Type B pancreatic cell (in vitro differentiated cells): ENCODE measurements at places on chromosomes 5 and 9. TPM values are rescaled to one million over a fixed set of nuclear protein-coding genes. Genes with fewer than 3 reads are reported as not detected.
A peak's percentile ranks its signal among the peaks of the same experiment; 100 is the strongest.

DNA sequence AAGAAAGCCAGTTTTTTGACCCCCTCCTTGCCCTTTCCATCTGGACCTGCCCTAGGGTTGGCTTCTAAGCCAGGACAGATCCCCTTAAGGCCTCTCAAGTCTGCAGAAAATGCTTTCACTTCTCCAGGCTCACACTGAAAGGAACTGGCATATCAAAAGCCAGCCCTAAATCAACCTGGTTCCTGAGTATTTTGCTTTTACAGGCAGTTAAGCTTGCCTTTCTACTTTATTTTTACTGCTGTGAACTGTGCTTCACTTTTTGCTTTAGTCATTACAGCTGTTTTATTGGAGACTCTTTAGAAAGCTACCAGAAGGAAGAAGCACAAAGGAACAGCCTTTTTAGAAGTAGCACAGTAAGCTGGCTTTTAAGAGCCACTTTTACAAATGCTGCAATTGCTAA, 5.0 kb downstream of the TARS1 start:
- H3K4me3 ChIP-seq: no peak overlapping the region
- H3K36me3 ChIP-seq: peaks cover 39% of the 10 kb centered on the region
- no peak overlapping the region for H3K27ac ChIP-seq
- peaks cover 26% of the 10 kb centered on the region for H3K4me1 ChIP-seq
- H3K27me3 ChIP-seq: no peaks in the 10 kb centered on the region
- DNase-seq: no peak

DNA sequence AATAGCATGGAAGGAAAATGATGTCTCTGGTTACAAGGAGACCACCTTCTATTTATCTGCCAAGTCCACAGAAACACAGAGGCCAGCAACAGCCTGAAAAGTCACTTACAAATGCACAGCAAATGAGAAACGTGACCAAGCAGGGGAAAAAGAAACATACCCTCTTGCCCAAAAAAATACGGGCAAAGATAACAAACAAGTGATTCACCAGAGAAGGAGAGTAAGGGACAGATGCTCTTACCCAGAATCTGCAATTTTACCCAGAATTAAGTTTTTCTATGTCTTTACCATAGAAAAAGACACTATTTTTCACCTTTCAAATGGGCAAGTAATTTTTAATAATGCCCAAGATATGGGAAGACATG, 28.1 kb downstream of the CAMSAP1 start:
- H3K4me3 ChIP-seq: no peak overlapping the region
- H3K36me3 ChIP-seq: peaks cover 11% of the 10 kb centered on the region
- no peak overlapping the region for H3K27ac ChIP-seq
- no peak for DNase-seq

- no peak overlapping the region for H3K4me3 ChIP-seq
- H3K36me3 ChIP-seq: no peaks in the 10 kb centered on the region
- no peak for DNase-seq
- no peak overlapping the region for H3K27ac ChIP-seq
- H3K27me3 ChIP-seq: no peaks in the 10 kb centered on the region
Measured at GRCh38 chr5:39755452-39755851, 330.7 kb upstream of the DAB2 start.

WDR38 gene
- total RNA-seq: 0.75 TPM in 1 of 2 replicates, not detected in the other

GRCh38 chr5:32814141-32814540, 103.0 kb downstream of the NPR3 start:
- no peaks in the 10 kb centered on the region for H3K4me1 ChIP-seq
- H3K4me3 ChIP-seq: no peak overlapping the region
- no peak overlapping the region for H3K27ac ChIP-seq
- no peak for DNase-seq
- H3K36me3 ChIP-seq: no peaks in the 10 kb centered on the region

DNA sequence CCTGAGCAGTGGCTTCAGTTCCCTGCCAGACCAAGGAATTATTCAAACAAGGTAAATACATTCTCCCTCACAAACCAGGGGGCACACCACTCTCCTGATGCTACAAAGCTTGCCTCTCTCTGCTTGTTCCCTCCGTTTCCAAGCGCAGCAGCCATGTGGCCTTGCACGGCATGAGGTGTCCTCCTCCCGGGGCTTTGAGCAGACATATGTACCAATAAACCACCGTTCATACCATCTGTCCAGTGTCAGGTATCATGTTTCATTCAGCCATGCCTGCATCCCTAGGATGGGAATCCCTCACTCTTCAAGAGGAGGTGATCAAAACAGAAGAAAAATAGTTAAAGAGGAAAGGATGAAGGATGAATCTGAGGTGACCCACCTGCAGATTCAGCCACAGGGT, 282.7 kb downstream of the ENC1 start:
- no peak overlapping the region for H3K27ac ChIP-seq
- no peaks in the 10 kb centered on the region for H3K36me3 ChIP-seq
- no peak overlapping the region for H3K4me3 ChIP-seq
- H3K27me3 ChIP-seq: no peaks in the 10 kb centered on the region
- DNase-seq: no peak
- H3K4me1 ChIP-seq: peaks cover 10% of the 10 kb centered on the region

DNA sequence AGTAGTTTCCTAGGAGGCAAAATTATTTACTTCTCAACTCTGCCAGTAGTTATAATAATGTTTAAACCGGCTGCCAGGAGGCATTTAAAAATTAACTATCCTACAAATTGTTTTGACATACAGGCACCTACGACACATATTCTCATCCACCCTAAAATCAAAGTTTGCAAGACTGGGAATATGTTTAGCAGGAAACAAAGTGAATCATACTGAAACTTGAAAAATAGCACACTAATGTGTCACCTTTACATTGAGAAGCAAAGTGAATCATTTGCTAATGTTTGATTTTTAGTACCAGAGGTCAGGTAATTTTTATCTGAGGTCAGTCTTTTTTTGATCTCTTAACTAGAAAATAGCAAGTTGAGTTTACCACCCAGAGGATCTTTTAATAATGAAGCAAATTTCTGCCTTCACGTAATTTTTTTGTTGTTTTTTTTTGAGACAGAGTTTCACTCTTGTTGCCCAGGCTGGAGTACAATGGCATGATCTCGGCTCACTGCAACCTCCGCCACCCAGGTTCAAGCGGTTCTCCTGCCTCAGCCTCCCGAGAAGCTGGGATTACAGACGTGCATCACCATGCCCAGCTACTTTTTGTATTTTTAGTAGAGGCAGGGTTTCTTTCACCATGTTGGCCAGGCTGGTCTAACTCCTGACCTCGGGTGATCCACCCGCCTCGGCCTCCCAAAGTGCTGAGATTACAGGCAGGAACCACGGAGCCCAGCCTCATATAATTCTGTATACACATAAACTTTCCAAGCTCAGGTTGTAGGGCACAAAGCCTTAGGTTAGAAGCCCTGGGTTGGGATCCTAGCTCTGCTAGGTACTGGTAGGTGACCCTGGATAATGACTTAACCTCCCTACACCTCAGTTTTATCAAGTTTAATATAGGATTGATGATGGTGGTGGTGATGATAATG, 124.3 kb downstream of the UGCG start:
- peaks cover 4% of the 10 kb centered on the region for H3K4me1 ChIP-seq
- no peaks in the 10 kb centered on the region for H3K27me3 ChIP-seq
- H3K27ac ChIP-seq: peak overlapping the region; percentile 71
- H3K4me3 ChIP-seq: no peak overlapping the region
- no peak for DNase-seq
- H3K36me3 ChIP-seq: no peaks in the 10 kb centered on the region

GRCh38 chr5:2722901-2723300, 28.6 kb downstream of the IRX2 start:
- H3K27me3 ChIP-seq: peaks cover 10% of the 10 kb centered on the region
- DNase-seq: no peak
- no peak overlapping the region for H3K27ac ChIP-seq
- peaks cover 4% of the 10 kb centered on the region for H3K4me1 ChIP-seq

FOXD4L4 gene
- 0.51 TPM in 1 of 2 replicates, not detected in the other for total RNA-seq

- no peaks in the 10 kb centered on the region for H3K36me3 ChIP-seq
- no peak for DNase-seq
- peaks cover 4% of the 10 kb centered on the region for H3K27me3 ChIP-seq
Measured at GRCh38 chr5:78293851-78294247, 649 bp downstream of the AP3B1 start.

ERP44 gene
- 21.2 and 23.1 TPM in 2 replicates for total RNA-seq

GRCh38 chr9:127970401-127971313, 10.1 kb downstream of the EEIG1 start:
- peak overlapping the region; percentile 75 for H3K4me3 ChIP-seq
- no peaks in the 10 kb centered on the region for H3K27me3 ChIP-seq
- H3K4me1 ChIP-seq: peaks cover 69% of the 10 kb centered on the region

SUSD3 gene
- 1.5 and 3.8 TPM in 2 replicates for total RNA-seq

FAM169A gene
- total RNA-seq: 14.5 and 25.4 TPM in 2 replicates

GRCh38 chr5:122959740-122960445, 76.6 kb downstream of the PPIC start:
- no peak overlapping the region for H3K27ac ChIP-seq
- no peaks in the 10 kb centered on the region for H3K27me3 ChIP-seq
- no peak overlapping the region for H3K4me3 ChIP-seq
- H3K4me1 ChIP-seq: peaks cover 8% of the 10 kb centered on the region
- DNase-seq: no peak
- H3K36me3 ChIP-seq: peaks cover 9% of the 10 kb centered on the region

CER1 gene
- 0.38 and 0.99 TPM in 2 replicates for total RNA-seq

SV2C gene
- 0.64 and 6.9 TPM in 2 replicates for total RNA-seq

DNA sequence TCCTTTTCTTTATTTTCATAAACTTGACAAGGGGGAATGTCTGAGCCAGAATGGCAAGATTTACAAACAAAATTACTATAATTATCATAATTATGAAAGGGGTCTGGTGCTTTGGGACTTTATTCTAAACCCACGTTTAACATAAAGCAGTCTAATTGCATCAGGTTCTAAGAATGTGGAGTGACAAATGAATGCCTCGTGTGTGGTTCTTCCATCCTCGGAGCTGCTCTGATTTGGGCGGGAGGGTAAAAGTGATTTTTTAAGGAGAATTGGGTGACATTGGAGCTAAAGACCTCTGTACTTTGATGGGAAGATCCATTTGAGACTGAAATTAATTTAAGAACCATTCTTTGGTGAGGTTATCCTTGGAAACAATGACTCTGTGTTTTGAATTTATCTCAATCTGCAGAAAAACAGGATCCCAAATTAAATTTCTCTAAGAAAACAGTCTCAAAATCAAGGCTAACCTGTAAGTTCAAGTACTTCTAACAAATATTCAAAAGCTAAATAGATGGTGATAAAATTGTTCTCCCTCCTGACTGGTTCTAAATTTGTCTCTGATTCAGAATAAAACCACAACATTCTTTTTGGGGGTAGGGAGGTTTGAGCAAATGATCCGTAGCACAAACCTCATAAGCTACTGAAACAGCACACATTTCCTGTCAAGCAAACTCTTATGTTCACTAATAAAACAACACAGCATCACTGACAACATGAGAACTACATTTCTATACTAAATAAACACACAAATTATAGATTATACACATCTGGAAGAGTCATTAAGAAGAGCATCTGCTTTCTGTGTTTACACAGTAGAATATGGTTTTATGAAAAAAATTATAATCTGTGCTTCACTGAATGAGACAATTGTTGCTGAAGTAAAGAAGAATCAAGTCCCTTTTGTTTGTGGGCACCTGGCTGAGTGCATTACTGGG, 85.5 kb downstream of the DCP2 start:
- peaks cover 37% of the 10 kb centered on the region for H3K4me1 ChIP-seq
- no peaks in the 10 kb centered on the region for H3K27me3 ChIP-seq
- peak overlapping the region; percentile 30 for H3K4me3 ChIP-seq
- DNase-seq: no peak
- peak overlapping the region; percentile 57 for H3K27ac ChIP-seq

NKD2 gene
- total RNA-seq: 23.3 and 24.3 TPM in 2 replicates

ACSL6 gene
- total RNA-seq: 0.97 and 2.8 TPM in 2 replicates

SLC46A2 gene
- total RNA-seq: 0.14 TPM in 1 of 2 replicates, not detected in the other

- H3K4me3 ChIP-seq: no peak overlapping the region
- DNase-seq: no peak
- no peaks in the 10 kb centered on the region for H3K27me3 ChIP-seq
Measured at GRCh38 chr9:87234854-87235253, 262.8 kb upstream of the DAPK1 start.

GRCh38 chr5:132500931-132501628, 10.5 kb upstream of the IRF1 start:
- peak overlapping the region; percentile 80 for H3K27ac ChIP-seq
- DNase-seq: peak; percentile 72
- H3K4me1 ChIP-seq: no peaks in the 10 kb centered on the region
- H3K4me3 ChIP-seq: no peak overlapping the region

- peaks cover 22% of the 10 kb centered on the region for H3K4me1 ChIP-seq
- H3K27ac ChIP-seq: peak overlapping the region; percentile 57
- H3K36me3 ChIP-seq: no peaks in the 10 kb centered on the region
Measured at GRCh38 chr9:126528111-126528510, 85.6 kb upstream of the LMX1B start.

LRRTM2 gene
- total RNA-seq: 4.6 TPM in 1 of 2 replicates, not detected in the other

GRCh38 chr5:78953092-78953800, 31.9 kb downstream of the ARSB start:
- H3K36me3 ChIP-seq: peaks cover 12% of the 10 kb centered on the region
- no peaks in the 10 kb centered on the region for H3K27me3 ChIP-seq
- DNase-seq: no peak

- peaks cover 8% of the 10 kb centered on the region for H3K4me1 ChIP-seq
- no peak overlapping the region for H3K4me3 ChIP-seq
- H3K27me3 ChIP-seq: no peaks in the 10 kb centered on the region
Measured at GRCh38 chr5:65121880-65122436, 353.2 kb downstream of the CWC27 start.

DNA sequence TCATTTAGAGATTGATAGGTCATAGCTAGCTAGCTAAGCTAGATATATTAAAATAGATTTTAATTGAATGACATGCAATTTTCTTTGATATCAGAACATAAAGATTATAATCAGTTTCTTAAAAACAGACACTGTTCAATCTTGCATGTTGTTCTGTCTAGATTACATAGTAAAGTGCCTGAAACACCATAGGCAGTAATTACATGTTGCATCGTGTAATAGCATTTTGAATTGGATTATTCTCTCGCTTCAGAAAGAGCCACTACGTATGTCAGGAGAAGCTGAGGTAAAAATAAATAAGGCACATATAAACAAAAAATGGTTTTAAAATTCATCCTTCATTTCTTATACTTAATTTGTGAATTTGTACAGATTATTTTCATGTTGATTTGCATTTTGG, 148.0 kb upstream of the CDH12 start:
- no peak overlapping the region for H3K4me3 ChIP-seq
- no peaks in the 10 kb centered on the region for H3K27me3 ChIP-seq
- no peak overlapping the region for H3K27ac ChIP-seq
- H3K4me1 ChIP-seq: no peaks in the 10 kb centered on the region

- no peak overlapping the region for H3K27ac ChIP-seq
- no peak overlapping the region for H3K4me3 ChIP-seq
- no peaks in the 10 kb centered on the region for H3K4me1 ChIP-seq
- no peak for DNase-seq
Measured at GRCh38 chr5:56340196-56340980, 107.3 kb upstream of the ANKRD55 start.

PLPPR1 gene
- total RNA-seq: 3.2 and 6.2 TPM in 2 replicates

GRCh38 chr5:142364251-142365145, 39.7 kb upstream of the SPRY4 start:
- peaks cover 43% of the 10 kb centered on the region for H3K4me1 ChIP-seq
- H3K27me3 ChIP-seq: peaks cover 6% of the 10 kb centered on the region
- H3K4me3 ChIP-seq: no peak overlapping the region
- H3K27ac ChIP-seq: peak overlapping the region; percentile 62
- peaks cover 3% of the 10 kb centered on the region for H3K36me3 ChIP-seq

GRCh38 chr5:96278981-96279380, 154.1 kb downstream of the PCSK1 start:
- no peak overlapping the region for H3K27ac ChIP-seq
- peaks cover 9% of the 10 kb centered on the region for H3K4me1 ChIP-seq
- H3K4me3 ChIP-seq: no peak overlapping the region
- no peak for DNase-seq
